GDM1 (cell line): ENCODE measurements at places on chromosomes 11 and 22.

DNA sequence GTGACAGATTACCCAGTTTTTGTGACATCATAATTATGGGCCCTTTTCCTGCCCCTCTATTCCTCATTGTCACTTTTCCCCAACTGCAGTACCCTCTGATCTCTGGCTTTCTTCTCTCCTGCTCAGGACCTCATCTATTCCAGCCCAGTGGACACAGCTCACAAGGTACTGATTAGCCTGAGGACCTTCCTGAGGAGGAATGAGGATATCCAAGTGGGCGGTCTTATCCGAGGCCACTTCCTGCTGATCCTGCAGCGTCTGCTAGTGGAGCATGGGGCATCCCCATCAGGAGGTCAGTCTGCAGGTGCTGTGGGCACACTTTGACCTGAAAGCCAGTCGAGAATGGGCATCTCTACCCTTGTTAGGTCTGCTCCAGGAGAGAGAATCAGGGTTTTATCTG is 24.5 kb upstream of the CCDC134 start:
- DNase-seq, result no peak

GRCh38 chr11:112995423-112996090 is 34.3 kb downstream of the NCAM1 start:
- no peak for DNase-seq

DNA sequence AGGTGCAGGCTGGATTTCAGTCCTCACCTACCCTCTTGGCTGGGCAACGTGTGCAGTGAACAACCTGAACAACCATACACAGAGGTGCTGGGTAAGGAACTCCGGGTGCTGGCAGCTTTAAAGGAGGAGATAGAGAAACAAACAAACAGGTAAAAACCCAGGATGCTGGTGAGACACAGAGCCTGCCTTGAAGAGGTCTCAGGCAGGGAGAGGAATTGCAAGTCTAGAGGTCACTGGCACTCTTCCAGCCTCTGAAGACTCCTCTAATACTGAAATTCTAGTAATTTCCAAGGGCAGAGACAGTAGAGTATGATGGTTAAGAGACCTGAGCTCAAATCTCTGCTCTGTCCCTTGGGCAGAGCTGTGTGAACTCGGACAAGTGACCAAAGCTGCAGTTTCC is 192.5 kb downstream of the CEP164 start:
- DNase-seq, result no peak

- no peak for DNase-seq
Observed at GRCh38 chr11:113401718-113402117, 14.1 kb downstream of the ANKK1 start.

- no peak for DNase-seq
Observed at GRCh38 chr22:28918550-28919271, 35.3 kb downstream of the ZNRF3 start.

DNA sequence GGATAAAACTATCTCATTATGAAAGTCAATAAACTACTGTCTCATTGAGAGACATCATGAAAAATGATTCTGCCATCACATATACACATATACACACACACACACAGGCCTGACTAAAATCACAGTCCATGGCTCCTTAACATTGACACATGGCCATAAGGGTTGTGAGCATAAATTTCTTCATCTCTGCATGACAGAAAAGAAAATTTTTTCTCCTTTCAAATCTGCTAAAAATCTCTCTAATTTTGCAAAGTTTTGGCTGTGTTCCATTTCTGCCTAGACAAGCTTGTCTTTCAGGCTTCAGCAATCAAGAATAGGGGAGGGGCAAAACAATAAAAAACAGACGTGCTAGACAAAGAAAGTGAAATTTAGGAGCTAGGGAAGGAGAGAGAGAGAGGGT is 324.5 kb downstream of the LRRC4C start:
- DNase-seq, result no peak

- DNase-seq, result no peak
Observed at GRCh38 chr11:43969543-43969942, 27.1 kb downstream of the C11orf96 start.

DNA sequence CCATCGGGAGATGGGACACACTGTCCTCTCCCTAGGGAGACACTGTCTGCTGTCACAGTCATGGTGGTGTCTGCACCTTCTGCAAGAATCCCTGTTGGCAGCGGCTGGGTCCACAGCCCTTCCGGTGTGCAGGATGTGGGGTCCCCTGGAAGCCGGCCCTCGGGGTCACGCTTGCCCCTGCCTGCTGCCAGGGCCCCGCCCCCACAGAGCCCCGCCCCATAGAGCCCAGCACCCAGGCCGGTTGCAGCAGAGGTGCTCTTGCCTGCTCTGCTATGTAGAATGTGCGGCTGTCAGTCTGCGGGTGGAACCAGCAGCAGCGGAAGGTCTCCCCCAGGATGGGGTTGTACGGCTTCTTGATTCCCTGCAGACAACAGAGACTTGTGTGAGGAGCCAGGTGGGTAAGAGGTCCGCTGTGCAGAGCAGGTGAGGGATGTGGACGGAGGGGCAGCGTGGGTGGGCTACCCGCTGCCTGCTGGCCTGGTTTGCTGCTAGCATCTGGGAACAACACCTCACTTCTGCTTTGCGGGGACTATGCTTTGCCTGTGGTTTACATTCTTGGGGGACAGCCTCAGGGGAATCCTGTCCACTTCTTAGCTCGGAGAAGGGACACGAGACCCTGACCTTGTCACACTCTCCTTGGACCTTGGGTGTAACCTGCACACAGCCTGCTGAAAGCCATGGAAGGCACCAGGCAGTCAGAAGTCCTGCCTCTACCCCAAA is 44.9 kb upstream of the CARS1 start:
- no peak for DNase-seq

DNA sequence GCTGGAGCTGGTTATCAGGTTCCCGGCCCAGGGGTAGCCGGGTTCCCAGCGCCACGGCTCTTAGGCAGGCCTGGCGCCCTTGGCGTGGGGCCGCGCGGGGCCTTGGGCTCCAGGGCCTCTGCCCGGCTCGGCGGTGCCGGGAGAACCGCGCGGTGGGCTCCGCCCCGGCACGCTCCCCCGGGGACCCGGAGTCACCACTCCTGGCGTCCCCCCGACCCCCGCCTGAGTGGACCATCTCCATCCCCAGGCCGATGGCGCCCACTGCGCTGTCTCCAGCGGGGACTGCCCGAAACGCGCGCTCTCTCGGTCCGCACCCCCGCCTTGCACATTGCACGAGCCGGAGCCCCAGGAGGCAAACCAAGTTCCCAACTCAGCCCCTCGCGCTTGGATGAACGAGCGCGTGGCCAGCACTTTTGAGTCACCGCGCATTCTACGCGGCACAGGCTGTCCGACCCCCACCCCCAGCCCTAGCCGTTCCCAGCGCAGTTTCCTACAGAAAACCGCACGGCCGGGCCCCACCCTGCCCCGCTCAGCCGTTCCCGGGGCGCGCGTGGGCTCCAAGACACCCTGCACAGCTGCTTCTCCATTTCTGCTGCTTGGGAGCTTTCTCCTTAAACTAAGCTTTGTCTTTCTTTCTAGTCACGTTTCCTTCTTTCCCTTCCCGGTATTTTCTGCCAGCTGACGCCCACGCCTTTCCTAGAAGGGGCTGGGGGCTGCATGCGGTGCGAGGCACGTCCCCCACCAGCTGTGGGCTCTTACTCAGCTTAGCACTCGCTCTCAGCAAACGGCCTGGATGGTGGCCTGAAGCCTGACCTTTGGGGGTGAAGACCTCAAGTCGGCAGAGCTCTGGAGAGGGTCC is 650 bp upstream of the CHID1 start:
- DNase-seq, result no peak

- no peak for DNase-seq
Observed at GRCh38 chr11:120801801-120802689, 221.9 kb upstream of the TBCEL start.

DNA sequence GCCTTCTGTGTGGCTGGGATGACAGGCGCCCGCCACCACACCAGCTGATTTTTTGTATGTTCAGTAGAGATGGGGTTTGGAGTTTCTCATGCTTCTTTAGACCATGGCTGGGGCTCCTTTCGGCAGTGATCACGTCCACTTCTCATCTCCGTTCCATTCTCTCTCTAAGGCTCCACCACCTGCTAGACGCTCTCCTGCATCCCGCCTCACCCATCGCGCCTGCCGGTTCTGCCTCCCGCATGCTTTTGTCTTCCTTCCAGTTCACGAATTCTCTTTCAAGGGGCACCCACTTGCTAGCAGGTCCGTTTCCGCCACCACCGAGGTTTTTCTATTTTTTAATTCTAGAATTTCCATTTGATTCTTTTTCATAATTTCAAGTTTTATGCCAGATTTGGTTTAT is 22.0 kb upstream of the SYT8 start:
- DNase-seq, result no peak

- no peak for DNase-seq
Observed at GRCh38 chr11:2465202-2466068, 20.6 kb downstream of the KCNQ1 start.

- no peak for DNase-seq
Observed at GRCh38 chr11:117175104-117175503, 3.4 kb upstream of the SIDT2 start.

GRCh38 chr22:44291265-44291664 is 21.5 kb downstream of the SHISAL1 start:
- DNase-seq, result peak; percentile 12

- no peak for DNase-seq
Observed at GRCh38 chr11:8739309-8739793, 56.8 kb downstream of the RPL27A start.

- DNase-seq, result no peak
Observed at GRCh38 chr11:123055191-123055901, 6.6 kb downstream of the HSPA8 start.

GRCh38 chr11:112235750-112236390 is 9.6 kb downstream of the PTS start:
- no peak for DNase-seq
